Prostate gland (tissue), 2 donors: ENCODE measurements at places on chromosomes 7 and 10. TPM values are rescaled to one million over a fixed set of nuclear protein-coding genes. Genes with fewer than 3 reads are reported as not detected.

- no peak for DNase-seq
These were observed 7.5 kb upstream of the SMNDC1 start for GRCh38 chr10:110312206-110312605.

GRCh38 chr7:111872450-111873325 lies 310.4 kb upstream of the IMMP2L start:
- no peak for DNase-seq

DNA sequence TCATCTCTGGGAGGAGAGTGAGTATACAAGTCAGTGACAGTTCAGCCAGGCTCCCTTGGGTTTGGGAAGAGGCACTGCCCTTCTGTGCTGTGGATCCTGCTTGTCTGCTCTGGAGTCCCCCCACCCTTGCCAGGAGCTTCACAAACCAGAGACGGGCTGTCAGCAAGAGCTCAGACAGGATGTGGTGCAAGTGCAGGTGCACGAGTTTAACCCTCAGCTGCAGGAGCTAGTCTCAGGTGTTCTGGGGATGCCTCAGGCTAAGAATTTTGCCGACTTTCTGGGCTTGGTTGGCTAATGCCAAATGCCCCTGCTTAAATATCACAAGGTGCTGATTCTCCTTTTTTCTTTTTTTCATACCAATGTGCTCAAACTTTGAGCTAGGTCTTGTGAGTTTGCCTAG lies 22.3 kb downstream of the ZNF783 start:
- DNase-seq = no peak

PNLIP gene
- total RNA-seq = not detected

- no peak for DNase-seq
These were observed 58.8 kb downstream of the CAV1 start for GRCh38 chr7:116583653-116584052.

GRCh38 chr7:44920119-44920518 lies 34.8 kb upstream of the PURB start:
- no peak for DNase-seq

GRCh38 chr7:16295558-16295957 lies 125.8 kb downstream of the CRPPA start:
- no peak for DNase-seq

DNA sequence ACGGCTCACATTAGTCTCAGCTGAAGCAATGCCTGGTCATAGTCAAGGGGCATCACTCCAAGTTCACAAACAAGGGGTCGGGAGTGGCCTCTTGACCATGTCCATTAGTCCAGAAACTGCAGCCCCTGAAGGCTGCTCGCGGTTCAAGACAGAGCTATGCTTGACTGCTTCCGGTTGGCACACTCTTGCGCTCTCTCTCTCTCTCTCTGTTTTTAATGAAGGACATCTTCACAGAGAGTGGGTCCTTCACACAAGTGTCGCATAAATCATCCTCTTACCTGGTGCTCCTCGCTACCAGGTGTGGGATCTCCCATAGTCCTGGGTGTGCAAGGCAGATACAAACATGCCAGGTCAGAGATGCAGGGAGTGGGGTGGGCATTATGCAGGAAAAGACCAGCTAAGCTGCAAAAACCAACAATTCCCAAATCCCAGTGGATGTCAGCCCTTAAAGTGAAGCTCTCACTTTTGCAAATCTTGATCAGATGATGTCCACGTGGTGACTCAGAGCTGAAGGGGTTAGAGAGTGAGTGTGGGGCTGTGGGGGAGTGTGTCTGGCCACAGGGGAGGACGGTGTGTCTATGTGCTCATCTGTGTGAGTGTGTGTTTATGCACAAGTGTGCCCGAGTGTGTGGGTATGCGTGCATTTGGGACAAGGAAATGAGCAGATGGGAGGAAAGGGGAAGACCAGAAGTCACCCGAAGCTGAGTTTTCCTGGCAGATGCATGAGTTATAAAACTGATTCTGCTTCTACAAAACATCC lies 83.7 kb upstream of the PPP2R2D start:
- no peak for DNase-seq

- no peak for DNase-seq
These were observed 19.3 kb downstream of the RAB11FIP2 start for GRCh38 chr10:118027397-118027796.

DNA sequence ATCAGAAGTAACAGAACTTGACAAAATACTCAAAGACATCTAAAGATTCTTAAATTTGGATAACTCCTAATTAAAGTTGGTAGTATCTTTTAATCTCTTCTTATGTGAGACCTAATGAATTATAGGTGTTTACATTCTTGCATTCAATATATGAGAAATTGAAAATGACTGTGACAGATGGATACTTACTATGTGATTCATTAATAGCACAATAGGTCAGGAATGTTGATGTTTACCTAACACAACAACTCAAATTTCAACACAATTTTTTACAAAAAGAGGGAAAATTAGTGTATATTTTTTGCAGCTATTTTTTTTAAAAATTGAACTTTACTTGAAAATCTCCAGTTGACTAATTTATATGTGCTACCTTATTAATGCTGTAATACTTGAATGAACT lies 31.7 kb upstream of the MCU start:
- no peak for DNase-seq

- no peak for DNase-seq
These were observed 284.1 kb upstream of the NPSR1 start for GRCh38 chr7:34373940-34374339.

GRCh38 chr7:2608921-2609411 lies 22.8 kb upstream of the TTYH3 start:
- DNase-seq = no peak

DNA sequence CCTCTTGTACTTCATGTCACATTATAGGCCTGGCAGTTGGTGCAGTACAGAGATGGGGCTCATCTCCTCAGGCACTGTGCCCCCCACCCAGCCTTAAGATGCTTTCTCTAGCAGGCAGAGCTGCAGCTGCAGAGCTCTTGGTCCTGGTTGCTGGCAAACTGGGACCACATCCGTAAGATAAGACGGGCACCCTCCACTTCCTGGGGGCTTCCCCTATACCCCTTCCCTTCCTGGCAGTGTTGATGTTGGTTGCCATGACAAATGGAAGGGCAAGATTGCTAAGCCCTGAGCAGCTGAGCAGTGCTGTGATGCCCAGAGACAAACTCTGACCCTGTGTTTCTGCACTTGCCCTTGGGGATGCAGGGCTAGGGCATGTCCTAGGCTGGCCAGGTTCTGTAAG lies 103.4 kb upstream of the ANLN start:
- no peak for DNase-seq

- no peak for DNase-seq
These were observed 189.8 kb downstream of the JCAD start for GRCh38 chr10:29869593-29869992.

DNA sequence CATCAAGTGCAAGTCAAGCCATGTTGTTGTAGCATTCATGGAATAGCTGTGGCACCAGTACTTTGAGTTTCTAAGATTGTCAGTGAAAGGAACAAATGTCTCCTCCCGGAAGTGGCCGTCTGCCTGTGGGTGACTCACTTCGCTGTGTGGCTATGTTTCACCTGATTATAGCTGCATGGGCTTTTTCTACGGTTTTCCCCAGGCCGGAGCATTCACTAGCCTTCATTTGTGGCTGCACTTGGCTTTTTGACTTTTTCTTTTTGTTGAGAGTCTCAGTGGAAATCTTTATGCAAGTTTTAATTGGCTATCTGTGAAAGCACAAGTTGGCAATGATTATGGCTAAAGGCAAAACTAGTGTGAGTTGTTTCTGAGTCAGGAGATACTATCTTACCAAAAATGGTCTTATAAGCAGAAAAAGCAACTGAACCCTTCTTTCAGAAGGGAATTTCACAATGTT lies 35.0 kb downstream of the SRI start:
- DNase-seq = no peak

LRRD1 gene
- 0.40 TPM for total RNA-seq

GRCh38 chr7:5435291-5436002 lies 11.8 kb upstream of the TNRC18 start:
- no peak for DNase-seq

DNA sequence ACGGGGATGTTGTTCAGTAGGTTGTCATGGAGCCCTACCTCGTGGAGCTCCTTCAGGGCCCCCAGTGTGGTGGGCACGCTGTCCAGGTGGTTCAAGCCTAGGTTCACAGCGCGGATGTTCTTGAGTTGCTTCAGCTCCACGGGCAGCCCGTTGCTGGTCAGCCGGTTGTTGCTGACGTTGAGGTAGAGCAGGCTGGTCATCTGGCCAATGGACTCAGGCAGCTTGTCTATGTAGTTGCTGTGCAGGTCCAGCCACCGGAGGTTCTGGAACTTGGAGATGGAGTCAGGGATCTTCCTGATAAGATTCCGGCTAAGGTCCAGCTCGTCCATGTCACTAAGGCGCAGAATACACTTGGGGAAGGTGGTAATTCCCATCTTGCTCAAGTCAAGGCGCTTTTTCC lies 26.0 kb downstream of the LRRC18 start:
- no peak for DNase-seq

TRIM50 gene
- not detected for total RNA-seq

LDB3 gene
- 10.8 TPM for total RNA-seq

GRCh38 chr7:103928581-103928980 lies 60.9 kb downstream of the RELN start:
- DNase-seq = no peak

DNA sequence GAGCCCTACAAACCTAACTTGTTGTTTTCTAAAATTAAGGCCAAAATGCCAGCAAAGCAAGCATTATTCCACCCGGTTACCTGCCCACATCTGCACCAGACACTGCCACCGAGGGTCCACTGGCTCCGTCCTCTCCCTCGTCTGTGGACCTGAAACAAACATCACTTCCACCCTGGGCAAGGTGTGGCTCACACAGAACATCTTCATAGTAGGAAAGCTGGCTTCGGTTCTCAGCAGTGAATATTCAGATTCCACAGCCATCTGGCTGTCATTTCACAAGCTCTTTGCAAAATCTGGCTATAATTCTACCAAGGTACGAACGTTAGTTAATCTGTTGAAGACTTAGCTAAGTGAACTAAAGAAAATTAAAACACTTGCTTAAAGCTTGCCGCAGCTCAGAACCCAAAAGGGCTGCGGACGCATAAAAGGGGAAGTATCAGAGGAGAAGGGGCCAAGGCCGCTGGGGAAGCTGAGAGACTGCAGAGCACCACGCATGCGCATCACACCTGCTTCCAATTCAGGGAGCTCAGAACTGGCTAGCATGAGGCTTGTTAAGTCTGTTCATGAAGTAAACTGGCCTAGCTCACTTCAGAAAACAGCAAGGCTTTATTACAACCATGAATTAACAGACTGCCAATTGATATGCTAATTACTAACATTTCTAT lies 46.1 kb downstream of the PTPRN2 start:
- no peak for DNase-seq

CDHR3 gene
- total RNA-seq = 3.9 TPM

DNA sequence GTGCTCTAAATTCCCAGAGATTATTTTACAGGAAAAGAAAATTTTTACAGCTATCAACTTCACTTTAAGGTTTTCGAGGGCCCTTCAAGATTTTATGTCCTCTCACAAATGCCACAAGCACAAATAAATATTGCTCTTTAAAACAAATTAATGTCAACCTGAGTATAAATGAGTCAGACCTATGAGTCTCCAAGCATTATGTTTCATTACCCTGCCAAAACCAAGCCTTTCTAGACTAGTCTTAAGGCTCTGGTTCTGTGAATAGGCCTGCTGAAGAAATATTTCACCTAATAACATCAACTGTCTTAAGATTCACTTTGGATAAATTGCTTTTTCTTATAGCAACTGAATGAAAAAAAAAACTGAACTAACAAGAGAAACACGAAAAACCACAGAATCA lies 153.0 kb downstream of the PDE1C start:
- no peak for DNase-seq

PIK3CG gene
- total RNA-seq = 0.87 TPM

R3HCC1L gene
- 26.0 TPM for total RNA-seq

- no peak for DNase-seq
These were observed 28.4 kb downstream of the CNPY1 start for GRCh38 chr7:155517969-155518368.

ZNF783 gene
- total RNA-seq = 10.7 TPM

HMX2 gene
- not detected for total RNA-seq
